ENCODE measurements at places on chromosomes 1 and 21. TPM values are rescaled to one million over a fixed set of nuclear protein-coding genes. Genes with fewer than 3 reads are reported as not detected.

SIKE1 gene
- total RNA-seq: 43.2 TPM

SLC5A9 gene
- total RNA-seq: not detected

S100A11 gene
- total RNA-seq: 196 TPM

OR2L8 gene
- total RNA-seq: not detected

PLEKHN1 gene
- total RNA-seq: 0.27 TPM

IL24 gene
- not detected for total RNA-seq

DESI2 gene
- total RNA-seq: 42.2 TPM

OR2T34 gene
- not detected for total RNA-seq

MRPL20 gene
- 96.9 TPM for total RNA-seq

LRRC71 gene
- total RNA-seq: not detected

RAB3B gene
- not detected for total RNA-seq

RHD gene
- total RNA-seq: not detected

RGS13 gene
- total RNA-seq: 0.56 TPM

DSCAM gene
- total RNA-seq: not detected

GPR89B gene
- total RNA-seq: 19.4 TPM

NID1 gene
- total RNA-seq: 95.5 TPM

IL19 gene
- not detected for total RNA-seq

CHD5 gene
- total RNA-seq: 3.2 TPM

COL16A1 gene
- 183 TPM for total RNA-seq

SLAMF8 gene
- total RNA-seq: 5.6 TPM

FCMR gene
- not detected for total RNA-seq

NHLH1 gene
- not detected for total RNA-seq

TMEM50B gene
- total RNA-seq: 79.9 TPM

DMBX1 gene
- total RNA-seq: not detected

SAMD11 gene
- total RNA-seq: 18.8 TPM

CFHR5 gene
- not detected for total RNA-seq

CLCC1 gene
- total RNA-seq: 36.4 TPM

BLACAT1 gene
- total RNA-seq: not detected

C1orf141 gene
- not detected for total RNA-seq

CHAF1B gene
- 1.2 TPM for total RNA-seq

LY9 gene
- total RNA-seq: 0.71 TPM

TMPRSS2 gene
- 0.78 TPM for total RNA-seq

BRINP3 gene
- not detected for total RNA-seq

CDK18 gene
- total RNA-seq: 18.6 TPM

TMEM200B gene
- 31.4 TPM for total RNA-seq

CCDC30 gene
- 4.9 TPM for total RNA-seq

TAL1 gene
- total RNA-seq: 2.4 TPM

COL6A1 gene
- total RNA-seq: 1,189 TPM

GPN2 gene
- 15.0 TPM for total RNA-seq

ANGPTL3 gene
- total RNA-seq: not detected

PHTF1 gene
- total RNA-seq: 21.2 TPM

C1orf105 gene
- total RNA-seq: not detected

CLCA1 gene
- not detected for total RNA-seq

CACNA1E gene
- total RNA-seq: not detected

LDLRAD2 gene
- total RNA-seq: not detected

S100A10 gene
- 47.0 TPM for total RNA-seq

FALEC gene
- total RNA-seq: not detected

VWA5B1 gene
- total RNA-seq: not detected
